Calu3 (cell line): ENCODE measurements at places on chromosomes 11 and 22.

DNA sequence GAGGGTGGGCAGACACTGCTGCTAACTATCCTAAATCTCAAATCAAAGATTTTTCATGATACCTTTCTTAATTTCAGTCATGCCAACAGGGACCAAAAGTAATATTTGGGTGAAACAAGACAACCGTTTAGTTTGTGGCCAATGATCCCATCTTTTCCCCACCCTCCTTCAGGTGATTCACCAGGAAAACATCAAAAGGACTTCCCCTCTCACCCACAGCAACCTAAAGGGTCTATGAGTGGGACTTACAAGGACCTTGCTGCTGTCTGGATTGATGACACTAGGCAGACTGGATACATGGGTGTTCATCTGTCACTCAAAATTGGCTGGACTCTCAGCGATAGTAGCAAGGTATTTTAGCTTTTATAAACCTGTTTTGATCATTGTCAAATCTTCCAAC, 62.0 kb upstream of the ZC3H12C start:
- no peak for DNase-seq

DNA sequence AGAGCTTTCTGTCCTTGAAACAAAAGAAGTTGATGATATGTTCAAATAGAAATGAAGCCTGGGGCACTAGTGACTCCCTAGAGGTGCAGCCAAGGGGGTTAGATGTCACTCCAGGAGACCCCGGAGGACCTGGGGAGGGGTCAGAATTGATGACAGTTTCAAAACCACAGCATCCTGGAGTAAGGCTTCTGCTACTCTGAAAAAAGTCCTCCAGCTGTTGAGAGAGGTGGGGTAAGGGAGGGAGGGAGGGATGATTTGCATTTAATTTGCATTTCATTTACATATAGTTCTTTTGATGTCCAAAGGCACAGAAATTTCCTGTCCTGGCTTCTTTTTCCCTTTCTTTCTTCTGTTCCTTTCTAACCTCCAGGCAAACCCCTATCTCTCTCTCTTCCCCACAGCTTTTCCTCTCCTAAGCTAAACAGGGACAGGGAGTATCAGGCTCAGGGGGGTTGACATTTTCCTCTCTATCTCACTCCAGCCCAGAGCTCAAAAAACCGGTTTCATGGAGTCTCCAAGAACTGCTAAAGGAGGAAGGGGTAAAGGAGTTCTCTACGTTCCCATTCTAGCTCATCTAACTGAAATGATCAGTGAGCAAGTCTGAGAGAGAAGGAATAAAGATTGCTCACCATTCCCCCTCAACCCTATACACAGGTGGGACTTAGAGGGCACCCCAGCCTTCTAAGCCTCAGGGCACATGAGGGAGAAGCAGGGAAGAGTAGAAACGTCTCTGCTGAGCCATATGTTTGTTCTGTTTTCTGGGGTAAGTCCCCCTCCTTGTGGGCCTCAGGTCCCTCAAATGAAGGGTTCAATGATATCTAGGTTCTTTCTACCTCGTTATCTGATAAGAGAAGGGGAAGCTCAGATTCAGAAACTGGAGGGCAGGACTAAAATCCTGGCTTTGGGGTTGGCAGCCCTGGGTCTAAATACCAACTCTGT, 3.5 kb upstream of the POU2F3 start:
- DNase-seq, result no peak

- DNase-seq, result no peak
These were observed 589.7 kb upstream of the LRRC4C start for GRCh38 chr11:42049186-42049585.

- peak; percentile 94 for DNase-seq
These were observed 7.5 kb upstream of the MICALL1 start for GRCh38 chr22:37898441-37899181.

DNA sequence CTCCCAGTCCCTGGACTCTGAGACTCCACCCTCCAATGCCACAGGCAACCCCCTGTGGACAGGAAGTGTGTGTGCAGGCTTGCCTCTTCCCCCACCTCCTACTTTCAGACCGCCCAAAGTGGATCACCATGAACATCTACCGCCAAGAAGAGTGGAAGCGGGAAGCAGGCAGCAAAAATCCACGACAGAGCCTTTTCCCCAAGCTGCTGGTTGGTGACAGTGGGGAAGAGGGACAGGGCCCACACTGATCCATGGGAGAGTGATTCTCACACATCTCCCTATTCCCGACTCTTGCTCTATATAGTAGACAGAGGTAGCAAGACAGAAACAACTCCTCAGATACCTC, 53.4 kb upstream of the SPATA19 start:
- no peak for DNase-seq
